ENCODE measurements at places on chromosomes 4 and X. TPM values are rescaled to one million over a fixed set of nuclear protein-coding genes. Genes with fewer than 3 reads are reported as not detected.

PNMA6F gene
- total RNA-seq: not detected

- DNase-seq: no peak
Measured at GRCh38 chrX:21883258-21883657, 27.5 kb downstream of the YY2 start.

DNA sequence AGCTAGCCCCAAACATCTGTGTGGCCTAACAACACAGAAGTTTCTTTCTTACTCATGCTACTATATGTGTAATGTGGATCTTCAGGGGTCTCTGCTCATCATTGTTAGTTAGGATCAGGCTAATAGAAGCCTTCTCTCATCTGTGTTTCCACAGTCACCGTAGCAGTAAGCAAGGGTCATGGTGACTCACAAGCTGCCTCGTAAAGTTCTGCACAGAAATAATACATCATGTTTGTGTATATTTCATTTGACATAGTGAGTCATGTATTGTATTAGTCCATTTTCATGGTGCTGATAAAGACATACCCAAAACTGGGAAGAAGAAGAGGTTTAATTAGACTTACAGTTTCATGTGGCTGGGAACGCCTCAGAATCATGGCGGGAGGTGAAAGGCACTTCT is 38.7 kb downstream of the SLC4A4 start:
- peak; percentile 63 for DNase-seq

- DNase-seq: no peak
Measured at GRCh38 chr4:169100670-169101101, 90.6 kb upstream of the CBR4 start.

DNA sequence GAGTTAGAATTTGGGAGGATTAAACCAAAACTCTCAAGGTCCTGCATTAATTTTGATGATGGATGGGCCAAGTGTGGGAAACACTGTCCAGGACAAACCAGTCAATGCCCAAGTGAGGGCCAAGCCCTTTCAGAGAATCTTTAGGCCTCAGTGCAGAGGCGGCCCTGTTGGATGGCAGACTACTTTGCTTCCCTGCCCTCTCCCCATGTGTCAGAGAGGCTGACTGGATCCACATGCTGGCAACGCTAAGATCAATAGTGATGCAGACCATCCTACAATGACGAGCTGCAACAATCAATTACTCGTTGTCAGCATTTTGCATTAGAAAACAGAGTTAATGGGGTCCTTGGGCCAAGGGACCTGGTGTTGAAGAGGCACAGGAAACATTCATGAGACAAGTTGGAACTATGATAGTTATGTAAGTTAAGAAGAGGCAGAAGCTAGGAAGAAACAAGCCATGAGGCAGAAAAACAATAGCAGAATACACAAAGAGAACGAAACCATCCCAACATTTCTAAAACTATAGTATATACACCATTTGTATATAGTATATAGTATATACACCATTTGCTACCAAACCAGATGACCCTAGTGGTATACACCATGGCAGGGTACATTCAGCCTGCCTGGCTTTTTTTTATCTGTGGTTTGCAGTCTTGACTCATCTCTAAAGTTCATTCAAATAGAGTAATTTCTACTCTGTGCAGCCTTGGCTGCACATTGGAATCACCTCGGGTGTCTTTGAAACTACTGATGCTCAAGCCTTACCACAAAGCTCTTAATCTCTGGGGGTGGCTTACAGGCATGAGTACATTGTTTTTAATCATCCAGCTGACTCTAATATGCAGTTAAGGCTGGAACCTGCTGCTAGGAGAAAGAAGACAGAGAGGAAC is 147.7 kb upstream of the GYPA start:
- no peak for DNase-seq

GRCh38 chr4:40185830-40186664 is 10.8 kb upstream of the RHOH start:
- DNase-seq: no peak

DNA sequence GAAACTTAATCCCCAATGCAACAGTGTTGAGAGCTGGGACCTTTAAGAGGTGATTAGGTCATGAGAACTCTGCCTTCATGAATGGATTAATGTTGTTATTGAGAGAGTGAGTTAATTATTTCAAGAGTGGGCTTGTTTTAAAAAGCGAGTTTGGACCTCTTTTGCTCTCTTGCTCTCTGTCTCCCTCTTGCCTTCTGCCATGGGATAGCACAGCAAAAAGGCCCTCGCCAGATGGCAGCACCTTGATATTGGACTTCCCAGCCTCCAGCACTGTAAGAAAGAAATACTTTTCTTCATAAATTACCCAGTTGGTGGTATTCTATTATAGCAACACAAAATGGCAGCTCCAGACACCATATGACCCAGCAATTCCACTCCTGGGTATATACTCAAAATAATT is 7.0 kb upstream of the ATP6AP2 start:
- peak; percentile 52 for DNase-seq
